DND-41 (cell line): ENCODE measurements at places on chromosomes 12 and 14.

- no peak for DNase-seq
- H3K4me1 ChIP-seq = no peaks in the 10 kb centered on the region
- H3K36me3 ChIP-seq = no peaks in the 10 kb centered on the region
- H3K4me3 ChIP-seq = no peak overlapping the region
These were observed 145.1 kb upstream of the C14orf180 start for GRCh38 chr14:104434214-104435076.

- H3K4me3 ChIP-seq = no peak overlapping the region
- no peaks in the 10 kb centered on the region for H3K4me1 ChIP-seq
- no peak for DNase-seq
- H3K27me3 ChIP-seq = peaks cover 9% of the 10 kb centered on the region
- H3K27ac ChIP-seq = no peak overlapping the region
These were observed 17.3 kb upstream of the EIF5 start for GRCh38 chr14:103316721-103317121.

DNA sequence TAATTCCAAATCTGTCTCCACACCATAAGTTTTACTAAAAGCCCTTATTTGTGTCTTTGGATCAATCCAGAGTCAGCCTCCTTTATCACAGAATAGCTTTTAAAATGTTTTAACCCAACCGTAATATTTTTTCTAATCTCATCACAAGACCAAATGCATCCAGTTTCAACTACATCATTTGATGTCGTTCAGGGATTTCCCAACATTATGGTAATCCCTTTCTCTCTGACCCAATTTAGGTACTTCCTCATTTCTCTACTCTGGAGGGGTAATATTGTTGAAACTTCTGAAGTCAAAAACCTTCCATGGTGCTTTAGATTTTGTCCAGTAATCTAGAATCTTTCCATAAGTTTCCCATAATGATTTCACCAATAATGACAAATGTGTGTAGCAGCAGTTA lies 596.8 kb downstream of the SOX5 start:
- no peaks in the 10 kb centered on the region for H3K36me3 ChIP-seq
- H3K27me3 ChIP-seq = no peaks in the 10 kb centered on the region
- no peak overlapping the region for H3K4me3 ChIP-seq
- no peak for DNase-seq

- H3K27me3 ChIP-seq = peaks cover 94% of the 10 kb centered on the region
- H3K36me3 ChIP-seq = no peaks in the 10 kb centered on the region
- H3K4me1 ChIP-seq = peaks cover 24% of the 10 kb centered on the region
- peak overlapping the region; percentile 53 for H3K4me3 ChIP-seq
These were observed 905 bp downstream of the CISTR start for GRCh38 chr12:53750812-53751335.

DNA sequence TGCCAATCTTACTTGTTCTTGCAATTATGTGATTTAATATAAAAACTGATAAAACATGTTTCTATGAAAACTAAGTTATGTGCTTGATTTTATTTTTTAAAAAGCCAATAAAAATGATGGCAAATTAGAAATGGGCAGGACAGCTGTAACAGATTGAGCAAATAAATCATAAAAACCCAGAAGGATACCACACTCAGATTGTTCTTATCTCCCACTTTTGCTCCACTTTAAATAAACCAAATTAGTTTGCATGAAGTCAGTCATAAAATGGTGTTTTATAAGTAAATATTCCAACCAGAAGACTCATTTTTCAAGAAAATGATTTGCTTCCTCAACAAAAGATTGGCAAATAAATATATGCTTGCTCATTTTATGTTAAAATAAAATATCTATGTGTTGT lies 307.9 kb upstream of the G2E3 start:
- H3K27me3 ChIP-seq = no peaks in the 10 kb centered on the region
- H3K27ac ChIP-seq = no peak overlapping the region
- no peaks in the 10 kb centered on the region for H3K4me1 ChIP-seq
- no peak overlapping the region for H3K4me3 ChIP-seq

DNA sequence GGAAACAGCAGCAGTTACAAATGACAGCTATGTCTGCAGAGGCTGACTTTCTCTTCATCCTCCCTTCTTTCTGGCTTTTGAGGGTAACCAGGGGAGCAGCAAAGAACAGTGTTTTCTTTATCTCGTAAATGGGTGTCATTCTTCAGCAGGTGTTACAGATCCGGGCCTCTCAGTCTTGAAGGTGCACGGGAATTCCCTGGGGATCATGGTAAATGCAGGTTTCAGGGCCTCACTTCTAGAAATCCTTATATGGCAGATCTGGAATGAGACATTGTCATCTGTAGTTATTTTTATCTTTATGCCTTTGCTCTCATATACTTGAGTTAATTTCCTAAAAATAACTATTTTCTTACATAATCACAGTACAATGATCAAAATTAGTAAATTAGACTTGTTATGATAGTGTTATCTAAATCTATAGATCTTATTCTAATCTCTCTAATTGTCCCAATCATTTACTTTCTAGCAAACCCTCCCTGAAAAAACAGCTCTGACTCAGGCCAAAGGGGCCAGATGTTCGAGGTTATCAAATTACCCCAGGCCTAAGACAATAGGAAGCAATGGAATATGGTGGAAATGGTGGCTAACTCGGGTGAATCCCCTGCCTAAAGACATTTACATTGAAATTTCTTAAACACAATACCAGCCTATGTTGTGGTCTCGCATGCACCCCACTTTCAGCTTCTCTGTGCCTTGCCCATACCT lies 145.0 kb downstream of the CAND1 start:
- no peaks in the 10 kb centered on the region for H3K36me3 ChIP-seq
- no peaks in the 10 kb centered on the region for H3K27me3 ChIP-seq
- no peak overlapping the region for H3K27ac ChIP-seq
- no peak for DNase-seq
- no peak overlapping the region for H3K4me3 ChIP-seq

- no peaks in the 10 kb centered on the region for H3K27me3 ChIP-seq
- peak; percentile 50 for DNase-seq
- no peaks in the 10 kb centered on the region for H3K36me3 ChIP-seq
- H3K4me3 ChIP-seq = peak within 1 kb of the TSS; percentile 61
- H3K27ac ChIP-seq = peak within 1 kb of the TSS; percentile 22; the same call in 1 of the 2 replicates
These were observed at the start of gene HIP1R for GRCh38 chr12:122834921-122835749. HIP1R (plus strand) TSS chr12:122835457; CDS start chr12:122835551, 94 bp downstream.

DNA sequence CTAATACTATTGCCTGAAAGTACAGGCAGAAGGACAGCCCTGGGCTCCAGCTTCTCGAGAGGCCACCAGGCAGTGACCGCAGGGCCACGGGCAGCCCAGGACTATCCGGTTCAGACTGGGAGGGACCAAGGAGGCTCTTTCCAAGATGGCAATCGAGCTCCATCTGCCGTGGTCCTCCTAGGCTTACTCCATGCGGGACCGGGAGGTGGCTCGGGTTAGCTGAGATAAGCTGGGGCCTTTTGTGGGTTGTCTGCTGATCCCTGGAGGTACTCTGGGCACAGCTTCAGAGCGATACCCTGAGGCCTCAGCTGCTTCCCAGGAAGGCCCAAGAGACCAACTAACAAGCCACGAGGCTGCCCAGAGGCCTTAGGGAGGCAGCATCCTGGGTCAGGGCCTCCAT lies 33.1 kb downstream of the SNRNP35 start:
- no peaks in the 10 kb centered on the region for H3K4me1 ChIP-seq
- H3K27ac ChIP-seq = no peak overlapping the region
- no peaks in the 10 kb centered on the region for H3K36me3 ChIP-seq
- H3K27me3 ChIP-seq = no peaks in the 10 kb centered on the region

DNA sequence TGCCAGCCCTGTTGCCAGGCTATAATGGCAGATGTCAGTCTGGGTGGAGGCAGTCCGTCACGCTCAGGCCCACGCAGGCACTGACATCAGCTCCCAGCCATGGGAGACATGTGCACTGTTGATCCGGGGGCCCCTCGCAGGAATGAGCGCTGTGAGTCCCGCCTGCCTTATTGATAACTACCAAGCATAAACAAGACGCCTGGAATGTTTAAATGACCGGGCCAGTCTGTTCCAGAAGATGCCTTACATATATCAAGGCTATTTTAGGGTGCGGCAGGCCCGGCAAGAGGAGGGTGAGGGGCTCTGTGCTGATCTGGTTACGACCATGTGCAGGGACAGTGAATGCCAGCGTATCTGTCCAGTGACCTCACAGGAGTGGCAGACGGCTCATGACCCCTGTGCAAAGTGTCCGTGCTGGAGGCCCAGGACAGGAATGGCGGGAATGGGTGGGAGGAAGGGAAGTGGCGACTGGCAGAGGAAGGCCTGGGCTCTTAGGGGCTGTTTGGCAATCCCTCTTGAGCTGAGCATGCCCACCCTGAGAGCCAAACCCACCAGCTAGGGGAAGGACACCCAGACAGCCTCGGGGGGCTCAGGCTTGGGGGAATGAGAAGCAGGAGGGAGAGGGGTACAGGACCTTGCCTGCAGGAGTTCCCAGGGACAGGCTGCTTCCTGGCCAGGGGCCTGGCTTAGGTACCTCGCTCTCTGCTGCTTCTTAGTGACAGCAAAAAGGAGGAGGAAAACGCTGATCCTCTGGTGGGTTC lies 49.3 kb downstream of the DLK1 start:
- no peak overlapping the region for H3K27ac ChIP-seq
- H3K4me1 ChIP-seq = no peaks in the 10 kb centered on the region
- H3K4me3 ChIP-seq = no peak overlapping the region
- DNase-seq = no peak
- peaks cover 9% of the 10 kb centered on the region for H3K27me3 ChIP-seq
- H3K36me3 ChIP-seq = no peaks in the 10 kb centered on the region

GRCh38 chr12:10740182-10740581 lies 17.1 kb upstream of the YBX3 start:
- H3K27me3 ChIP-seq = peaks cover 7% of the 10 kb centered on the region
- no peaks in the 10 kb centered on the region for H3K4me1 ChIP-seq
- H3K36me3 ChIP-seq = no peaks in the 10 kb centered on the region
- DNase-seq = no peak
- no peak overlapping the region for H3K27ac ChIP-seq

DNA sequence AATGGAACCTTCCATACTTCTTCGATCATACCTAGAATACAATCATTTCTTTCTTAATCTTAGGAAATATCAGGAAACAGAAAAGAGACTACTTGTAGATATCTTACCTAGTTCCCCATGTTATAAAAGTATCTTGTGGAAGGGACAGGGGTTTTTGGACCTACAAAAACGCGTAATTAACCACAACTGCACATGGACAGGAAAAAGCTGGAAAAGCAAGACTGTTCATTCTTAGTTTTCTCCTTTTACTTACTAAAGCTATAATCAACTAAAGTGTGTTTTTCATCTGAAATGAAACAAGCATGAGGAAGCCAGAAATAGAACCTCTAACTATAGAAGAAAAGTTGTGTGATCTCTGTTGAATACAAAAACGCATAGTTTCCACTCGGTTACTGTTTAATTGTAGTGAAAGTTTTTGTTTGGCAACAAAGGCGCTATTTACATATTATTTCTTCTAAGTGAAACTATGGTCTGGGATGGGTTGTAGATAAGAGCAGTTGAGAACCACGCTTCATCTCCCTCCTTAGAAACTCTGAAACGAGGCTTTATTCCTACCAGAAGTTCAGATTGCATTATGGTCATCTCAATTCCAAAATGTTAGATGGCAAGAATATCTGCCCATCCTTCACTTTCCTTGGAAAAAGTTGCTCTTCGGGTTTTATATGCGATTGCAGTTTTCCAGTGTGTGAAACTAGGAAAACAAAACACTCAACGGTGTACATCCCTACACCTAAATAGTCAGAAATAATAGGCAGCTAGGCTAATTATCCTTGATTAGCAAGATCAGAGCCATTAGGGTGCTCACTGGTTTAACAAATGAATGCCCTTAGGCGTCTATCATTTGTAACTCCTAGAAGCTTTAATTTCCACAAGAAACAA lies 1.1 kb downstream of the BCAT1 start:
- H3K27me3 ChIP-seq = no peaks in the 10 kb centered on the region
- peaks cover 43% of the 10 kb centered on the region for H3K4me1 ChIP-seq
- peak overlapping the region; percentile 48 for H3K4me3 ChIP-seq
- H3K27ac ChIP-seq = peak overlapping the region; percentile 83

DNA sequence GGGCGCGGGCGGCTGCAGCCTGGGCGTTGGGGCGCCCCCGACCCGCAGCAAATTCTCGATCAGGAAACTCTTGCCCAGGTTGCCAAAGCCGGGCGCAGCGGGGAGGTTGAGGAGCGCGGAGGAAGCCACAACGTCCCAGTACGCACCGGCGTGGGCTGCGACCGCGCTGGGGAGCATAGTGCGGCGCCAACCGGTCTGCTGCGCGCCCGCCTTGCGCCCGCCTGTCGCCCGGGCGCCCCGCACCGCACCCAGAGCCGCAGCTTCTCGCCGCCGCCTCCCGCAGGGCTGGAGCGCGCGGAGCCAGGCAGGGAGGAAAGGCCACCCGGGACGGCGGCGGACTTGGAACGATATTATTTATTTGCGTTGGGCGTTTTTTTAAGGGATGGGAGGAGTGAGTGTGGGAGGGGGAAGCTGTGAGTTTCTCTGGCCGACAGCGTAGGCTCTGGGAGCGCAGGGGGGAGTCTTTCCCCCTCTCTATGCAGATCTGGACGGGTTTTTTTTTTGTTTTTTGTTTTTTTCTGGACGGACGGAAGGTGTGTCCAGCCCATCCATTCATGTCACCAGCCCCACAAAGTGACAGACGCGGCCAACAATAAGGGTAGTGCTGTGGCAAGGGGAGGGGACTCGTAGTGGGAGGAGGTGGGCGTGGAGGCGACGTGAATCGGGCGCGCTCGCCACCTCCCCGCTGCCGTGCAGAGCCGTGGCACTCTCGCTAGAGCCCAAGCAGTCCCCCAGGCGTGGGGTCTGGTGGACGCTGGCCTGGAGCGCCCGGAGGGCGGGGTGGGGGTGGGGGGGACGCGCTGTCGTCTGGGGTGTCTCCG lies at the start of gene DBX2:
DBX2 (minus strand) TSS at position 349 of the 821 bp plus-strand sequence; CDS start at position 177, 172 bp downstream.
- H3K4me3 ChIP-seq = no peak within 1 kb of the TSS
- no peaks in the 10 kb centered on the region for H3K36me3 ChIP-seq
- no peak within 1 kb of the TSS for H3K27ac ChIP-seq
- H3K4me1 ChIP-seq = no peaks in the 10 kb centered on the region
- no peaks in the 10 kb centered on the region for H3K27me3 ChIP-seq

DNA sequence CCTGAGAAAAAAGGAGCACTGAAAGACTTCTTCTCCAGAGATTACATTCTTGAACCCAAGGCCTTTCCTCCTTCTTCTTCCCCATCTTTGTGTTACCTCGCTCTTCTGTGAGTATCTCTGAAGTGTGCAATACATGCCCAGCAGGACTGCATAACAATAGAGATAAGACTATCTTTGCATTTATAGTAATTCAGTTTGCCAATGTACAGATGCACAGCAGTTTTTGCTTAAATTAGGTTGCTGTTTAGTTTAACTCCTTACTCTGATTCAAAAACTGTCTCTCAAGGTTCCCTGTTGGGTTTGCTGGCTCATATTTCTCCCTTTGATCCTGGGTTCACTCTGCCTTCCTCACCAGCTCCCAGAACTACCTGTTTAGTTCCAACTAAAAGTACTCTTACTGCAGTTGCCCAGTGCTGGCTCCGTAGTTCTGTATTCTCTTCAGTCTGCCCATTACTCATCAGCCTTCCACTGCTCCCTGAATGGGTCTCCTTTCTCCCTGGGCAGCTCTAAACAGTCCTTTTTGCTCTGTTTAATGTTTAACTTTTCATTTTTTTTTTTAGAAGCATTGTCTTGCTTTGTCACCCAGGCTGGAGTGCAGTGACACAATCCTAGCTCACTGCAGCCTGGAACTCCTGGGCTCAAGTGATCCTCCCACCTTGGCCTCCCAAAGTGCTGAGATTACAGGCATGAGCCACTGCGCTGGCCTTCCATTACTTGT lies 180.6 kb upstream of the CAND1 start:
- H3K4me1 ChIP-seq = no peaks in the 10 kb centered on the region
- H3K36me3 ChIP-seq = no peaks in the 10 kb centered on the region
- no peak for DNase-seq
